ENCODE measurements at places on chromosomes 5 and 9.

DNA sequence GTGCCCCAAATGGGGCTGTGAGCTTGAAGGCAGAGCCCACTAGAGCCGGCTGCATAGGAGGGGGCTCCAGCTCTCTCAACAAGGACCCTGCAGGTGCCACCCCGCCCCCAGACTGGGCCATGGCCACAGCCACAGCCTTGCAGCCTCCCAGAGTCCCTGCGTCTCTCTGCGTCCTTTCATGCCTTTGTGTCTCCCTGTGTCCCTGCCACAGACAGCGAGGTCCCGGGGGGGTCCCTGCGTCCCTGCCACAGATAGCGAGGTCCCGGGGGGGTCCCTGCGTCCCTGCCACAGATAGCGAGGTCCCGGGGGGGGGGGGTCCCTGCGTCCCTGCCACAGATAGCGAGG is 6.3 kb downstream of the NOXA1 start:
- DNase-seq: no peak

- peak; percentile 48 for DNase-seq
These were observed 2.4 kb upstream of the SNX2 start for GRCh38 chr5:122772446-122772845.

DNA sequence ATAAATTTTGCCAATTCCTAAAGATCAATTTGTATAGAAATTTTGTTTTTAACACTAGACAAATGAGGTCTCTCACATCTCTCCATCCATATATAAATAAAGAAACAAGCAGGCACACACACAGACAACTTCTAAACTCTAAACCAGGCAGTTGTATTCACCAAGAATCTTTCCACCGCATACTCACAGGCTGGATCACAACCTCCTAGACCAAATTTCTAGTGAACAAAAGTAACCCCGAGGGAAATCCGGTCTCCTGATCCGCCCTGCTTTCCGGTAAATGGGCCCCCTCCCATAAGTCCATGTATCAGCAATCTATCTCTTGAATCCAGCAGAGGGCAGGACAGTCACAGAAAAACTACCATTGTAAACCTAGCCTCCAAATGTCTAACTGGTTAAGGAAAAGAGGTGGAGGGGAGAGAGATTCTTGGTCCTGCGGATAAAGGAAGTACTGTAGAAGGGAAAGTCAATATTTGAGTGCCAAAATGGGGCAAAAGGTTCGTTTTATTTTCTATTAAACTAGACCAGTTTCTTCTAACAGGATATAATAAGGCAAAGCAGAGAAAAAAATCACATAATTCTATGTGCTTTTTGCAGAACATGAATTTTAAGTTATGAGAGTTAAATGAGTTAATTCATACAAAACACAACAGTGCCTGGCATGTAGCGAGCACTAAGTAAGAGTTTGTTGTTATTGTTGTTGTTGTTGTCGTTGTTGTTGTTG is 4.8 kb upstream of the SMU1 start:
- DNase-seq: peak; percentile 80

DNA sequence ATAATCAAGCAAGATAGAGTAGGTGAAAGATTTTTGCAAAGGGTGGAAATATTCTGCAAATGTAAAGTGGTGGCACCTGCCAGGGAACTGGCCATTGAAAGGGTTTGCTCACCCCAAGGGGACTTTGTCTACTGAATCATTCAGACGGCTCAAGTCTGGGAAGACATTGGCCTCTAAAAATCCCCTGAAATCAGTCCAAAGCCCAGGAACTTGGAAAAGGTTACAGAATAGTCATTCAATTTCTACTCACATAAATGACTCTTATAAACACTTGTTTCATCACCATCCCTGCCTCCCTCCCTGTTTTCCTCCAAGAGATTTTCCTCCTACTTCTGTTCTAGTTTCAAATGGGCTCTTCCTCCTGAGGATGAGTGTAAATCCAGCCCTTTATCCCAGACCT is 28.5 kb downstream of the ZNF366 start:
- no peak for DNase-seq
